ENCODE measurements at places on chromosomes 2 and 18.
A peak's percentile ranks its signal among the peaks of the same experiment; 100 is the strongest.

- no peak for DNase-seq
Observed at GRCh38 chr18:5943514-5943913, 48.2 kb upstream of the TMEM200C start.

DNA sequence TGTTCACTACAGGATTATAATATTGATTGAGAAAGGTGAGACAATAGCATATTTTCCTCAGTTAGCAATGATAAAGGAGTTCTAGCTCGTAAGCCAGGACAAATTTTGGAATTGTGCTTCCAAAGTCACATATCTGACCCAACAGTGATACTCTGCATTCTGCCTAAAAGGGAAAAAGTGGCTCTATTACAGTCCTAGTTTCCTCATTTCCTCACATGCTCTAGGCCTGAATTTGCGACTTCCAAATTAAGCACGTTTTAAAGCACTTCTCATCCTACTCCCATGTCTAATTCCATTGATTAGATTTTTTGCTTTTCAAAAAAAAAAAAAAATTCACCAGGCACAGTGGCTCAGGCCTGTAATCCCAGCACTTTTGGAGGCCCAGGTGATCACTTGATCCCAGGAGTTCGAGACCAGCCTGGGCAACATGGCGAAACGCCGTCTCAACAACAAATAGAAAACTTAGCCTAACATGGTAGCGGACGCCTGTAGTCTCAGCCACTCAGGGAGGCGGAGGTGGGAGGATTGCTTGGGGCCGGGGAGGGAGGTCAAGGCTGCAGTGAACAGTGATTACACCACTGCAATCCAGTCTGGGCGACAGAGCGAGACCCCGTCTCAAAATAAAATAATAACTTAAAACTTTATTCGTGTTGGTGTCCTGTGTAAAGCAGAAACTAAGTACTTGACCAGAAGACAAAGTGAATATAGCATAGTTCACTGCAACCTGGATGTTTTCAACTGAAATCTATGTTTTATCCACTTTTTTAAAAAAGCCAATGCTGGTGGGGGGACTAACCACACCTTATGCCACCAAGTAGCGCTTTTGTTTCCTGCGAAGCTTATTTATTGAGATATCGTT lies 1.5 kb downstream of the ESCO1 start:
- DNase-seq, result no peak

- DNase-seq, result no peak
Observed at GRCh38 chr2:8609357-8609811, 72.5 kb upstream of the ID2 start.

- DNase-seq, result no peak
Observed at GRCh38 chr18:67192535-67192934, 324.0 kb downstream of the DSEL start.

- DNase-seq, result no peak
Observed at GRCh38 chr2:112026509-112026908, 28.6 kb upstream of the TMEM87B start.

DNA sequence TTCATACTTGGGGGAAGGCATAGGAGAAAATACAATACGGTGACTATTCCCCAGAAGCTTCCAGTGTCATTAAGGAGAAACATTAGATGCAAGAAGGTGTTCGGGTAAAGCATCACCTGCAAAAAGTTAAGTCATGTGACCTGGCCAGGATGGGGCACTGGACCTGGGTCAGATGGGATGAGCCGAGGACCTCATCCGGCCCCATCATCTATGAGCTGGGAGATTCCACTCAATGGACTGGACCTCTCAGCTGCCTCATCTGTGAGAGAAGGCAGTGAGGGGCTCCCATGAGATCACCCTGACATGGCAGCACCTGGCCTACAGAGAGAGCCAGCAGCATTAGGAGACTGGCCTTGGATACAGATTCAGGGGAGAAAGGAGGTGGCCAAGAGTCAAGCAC lies 111.4 kb upstream of the TEX51 start:
- no peak for DNase-seq

GRCh38 chr2:43524177-43524965 lies 71.5 kb downstream of the THADA start:
- DNase-seq, result no peak

GRCh38 chr2:62456721-62457539 lies 49.1 kb downstream of the TMEM17 start:
- DNase-seq, result peak; percentile 61

GRCh38 chr18:32701313-32701712 lies 71.5 kb downstream of the KLHL14 start:
- DNase-seq, result no peak

GRCh38 chr2:82959727-82960126 lies 1499.4 kb downstream of the SUCLG1 start:
- DNase-seq, result no peak

DNA sequence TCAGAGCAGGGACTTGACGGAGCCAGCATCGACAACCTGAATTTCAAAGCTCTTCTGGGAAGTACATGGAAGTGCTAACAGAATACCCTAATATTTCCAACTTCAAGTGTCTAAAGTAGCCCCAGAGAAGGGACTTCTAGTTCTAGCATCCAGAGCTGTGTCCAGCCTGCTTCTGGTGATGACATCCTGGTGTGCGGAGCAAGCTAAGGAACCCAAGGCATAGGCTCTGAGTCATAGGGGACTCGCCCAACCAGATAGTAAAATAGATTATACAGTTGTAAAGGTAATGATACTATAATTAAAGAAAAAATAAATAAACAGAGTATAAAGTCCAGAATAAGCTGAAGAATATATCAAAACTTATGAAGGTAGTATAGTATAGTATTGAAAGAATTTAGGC lies 108.1 kb upstream of the SERPINE2 start:
- no peak for DNase-seq

GRCh38 chr18:51361130-51361860 lies 163.8 kb upstream of the MEX3C start:
- DNase-seq, result no peak

GRCh38 chr2:22683914-22684313 lies 701.1 kb upstream of the KLHL29 start:
- DNase-seq, result no peak

DNA sequence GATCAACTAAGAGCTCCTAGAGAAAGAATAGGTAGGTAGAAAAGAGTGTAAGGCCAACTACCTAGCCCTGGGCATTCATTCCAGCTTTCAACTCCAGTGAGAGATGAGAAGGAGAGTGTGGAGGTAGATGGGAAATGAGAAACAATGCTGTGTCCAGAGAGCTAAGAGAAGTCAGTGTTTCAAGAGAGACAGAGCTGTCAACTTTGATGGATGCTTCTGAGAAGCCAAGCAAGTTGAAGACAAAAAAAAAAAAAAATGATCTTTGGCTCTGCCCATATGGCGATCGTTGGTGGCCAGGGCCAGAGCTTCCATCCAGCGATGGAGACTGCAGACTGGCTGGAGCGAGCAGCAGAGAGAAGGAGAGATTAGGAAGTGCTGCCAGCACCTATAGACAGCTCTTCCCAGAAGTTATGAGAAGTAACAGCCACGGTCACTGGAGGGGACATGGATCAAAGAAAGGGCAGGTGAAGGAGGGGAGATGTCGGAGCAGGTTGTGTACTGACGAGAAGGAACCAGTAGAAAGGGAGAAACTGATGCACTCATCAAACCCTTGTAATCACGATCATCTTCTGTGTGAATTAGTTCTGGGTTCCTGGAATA lies 112.4 kb upstream of the PPP1CB start:
- no peak for DNase-seq

GRCh38 chr18:45805551-45805950 lies 19.9 kb upstream of the SIGLEC15 start:
- no peak for DNase-seq

GRCh38 chr18:2881088-2881839 lies 34.5 kb downstream of the EMILIN2 start:
- no peak for DNase-seq

DNA sequence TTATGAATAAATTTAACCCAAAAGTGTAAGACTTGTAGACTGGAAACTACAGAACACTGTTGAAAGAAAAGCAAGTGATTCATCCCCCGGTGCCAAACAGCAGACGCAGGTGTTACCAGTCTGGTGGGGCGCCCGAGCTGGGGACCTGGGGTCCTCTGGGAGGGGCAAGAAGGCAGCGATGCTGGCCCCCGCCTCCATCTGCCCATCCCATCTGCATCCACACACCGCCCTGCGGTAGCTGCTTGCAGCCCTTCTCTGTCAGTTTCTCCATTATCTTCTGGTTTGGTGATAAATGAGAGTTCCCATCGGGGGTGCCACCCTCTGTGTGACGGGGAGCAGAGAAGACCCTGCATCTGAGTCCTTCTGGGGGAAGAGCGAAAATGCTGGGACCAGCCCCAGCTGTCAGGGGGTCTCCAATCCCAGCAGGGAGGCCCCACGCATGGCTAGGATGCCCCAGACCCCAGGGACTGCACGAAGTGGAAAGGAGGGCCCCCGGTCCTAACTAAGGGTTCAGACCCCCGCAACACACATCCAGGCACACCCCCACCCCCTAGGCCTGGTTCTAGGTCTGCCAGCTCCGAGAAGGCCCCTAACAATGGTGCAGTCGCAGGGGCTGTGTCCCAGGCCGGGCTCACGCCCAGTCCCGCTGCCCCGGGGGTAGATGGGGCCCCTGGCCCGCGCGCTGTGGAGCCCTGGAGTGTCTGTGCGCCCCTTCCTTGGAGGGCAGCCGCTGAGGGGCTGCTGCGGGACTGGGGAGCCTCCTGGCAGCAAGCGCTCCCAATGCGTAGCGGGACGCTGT lies 686 bp upstream of the RGPD8 start:
- DNase-seq, result no peak

- DNase-seq, result no peak
Observed at GRCh38 chr18:3885209-3885792, 435.3 kb downstream of the TGIF1 start.

DNA sequence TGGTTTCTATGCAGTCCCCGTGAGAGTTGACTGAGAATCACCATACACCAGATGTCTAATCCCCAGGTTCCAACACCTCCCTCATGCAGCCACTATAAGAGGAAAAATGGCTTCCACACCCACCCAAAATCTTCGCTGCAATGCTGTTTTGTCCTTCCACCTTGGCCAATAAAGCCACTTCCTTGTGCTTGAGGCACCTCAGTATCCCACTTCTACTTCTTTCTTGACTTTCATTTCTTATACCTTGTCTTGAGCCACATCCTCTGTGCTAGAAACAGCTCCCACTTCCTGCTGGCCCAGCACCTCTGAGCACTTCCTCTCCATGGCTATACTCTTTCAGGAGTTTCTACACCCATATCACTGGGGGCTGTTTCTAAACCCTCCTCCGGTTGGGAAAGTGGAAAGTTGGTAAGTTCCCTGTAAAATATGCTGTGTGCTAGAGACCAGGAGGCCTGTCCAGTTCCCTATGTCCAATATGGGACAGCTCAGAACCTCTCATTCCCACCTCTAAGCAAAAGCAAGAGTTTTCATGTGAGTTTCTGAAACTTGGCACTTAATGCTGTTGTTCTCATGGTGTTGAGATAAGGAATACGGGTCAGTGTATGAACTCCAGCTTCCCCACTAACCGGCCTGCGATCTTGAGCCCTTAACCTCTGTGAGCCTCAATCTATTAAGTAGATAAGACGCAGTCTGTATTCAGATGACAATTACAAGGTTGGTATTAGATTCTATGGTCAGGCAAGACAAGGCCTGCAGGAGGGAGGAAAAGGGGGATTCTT lies 209.1 kb upstream of the ID2 start:
- DNase-seq, result no peak

DNA sequence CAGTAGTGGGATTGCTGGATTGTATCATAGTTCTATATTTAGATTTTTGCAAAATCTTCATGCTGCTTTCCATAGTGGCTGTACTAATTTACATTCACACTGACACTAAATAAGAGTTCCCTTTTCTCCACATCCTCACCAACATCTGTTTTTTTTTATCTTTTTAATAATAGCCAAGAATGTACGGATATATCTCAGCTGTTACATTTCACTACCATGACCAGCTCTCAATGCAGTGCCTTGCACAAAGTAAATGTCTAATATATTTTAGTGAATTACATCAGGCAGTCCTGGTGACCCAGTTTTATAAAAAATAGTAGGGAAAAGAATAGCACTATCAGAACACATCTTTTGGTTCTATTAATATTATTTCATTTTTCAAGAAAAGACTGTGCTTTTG lies 161.8 kb downstream of the LNPK start:
- DNase-seq, result no peak

DNA sequence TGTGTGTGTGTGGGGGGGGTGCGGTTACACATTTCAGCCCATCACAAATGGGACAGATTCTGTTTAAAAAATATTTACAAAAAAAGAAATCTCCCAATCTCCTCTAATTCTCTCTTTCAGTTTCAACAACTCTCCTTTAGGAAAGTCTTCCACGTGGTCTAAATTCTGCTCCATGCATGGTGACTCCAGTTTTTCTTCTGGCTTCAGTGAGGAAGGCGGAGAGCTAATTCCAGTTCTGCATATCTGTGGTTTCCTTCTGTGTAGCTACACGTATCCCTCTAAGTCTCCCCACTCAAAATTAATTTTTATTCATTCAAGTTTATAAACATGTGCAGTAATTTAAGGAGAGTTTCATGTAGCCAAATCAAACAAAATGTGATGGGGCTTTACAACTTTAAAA lies 111.6 kb downstream of the SLC4A3 start:
- DNase-seq, result no peak

GRCh38 chr2:66445076-66445924 lies 10.4 kb downstream of the MEIS1 start:
- no peak for DNase-seq

DNA sequence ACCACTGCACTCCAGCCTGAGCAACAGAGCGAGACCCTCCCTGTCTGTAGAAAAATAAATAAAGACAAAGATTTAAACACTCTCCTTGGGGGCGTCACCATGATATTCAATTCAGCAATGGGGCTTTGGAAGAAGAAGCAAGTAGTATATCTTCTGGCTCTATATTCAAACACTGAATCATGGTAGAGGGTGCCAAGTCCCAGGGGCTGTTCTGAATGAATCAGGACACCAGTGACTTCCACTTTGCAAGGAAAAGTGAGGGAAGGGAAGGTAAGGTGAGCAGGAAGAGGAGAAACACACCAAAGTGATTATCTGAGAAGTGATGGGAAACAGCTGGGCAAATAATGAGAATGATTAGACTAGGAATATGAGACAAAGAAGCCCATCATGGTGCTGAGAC lies 80.5 kb downstream of the AAK1 start:
- DNase-seq, result no peak

- no peak for DNase-seq
Observed at GRCh38 chr2:72210470-72210869, 62.8 kb upstream of the CYP26B1 start.

GRCh38 chr18:48021273-48021914 lies 90.9 kb upstream of the SMAD2 start:
- no peak for DNase-seq

- DNase-seq, result no peak
Observed at GRCh38 chr2:45046786-45047185, 37.5 kb upstream of the SIX2 start.

- DNase-seq, result no peak
Observed at GRCh38 chr2:232260075-232260474, 118.5 kb upstream of the ALPP start.
